ENCODE measurements at places on chromosomes 1 and 21.

GRCh38 chr1:237098541-237098940, 56.6 kb downstream of the RYR2 start:
- H3K27ac ChIP-seq: no peak overlapping the region
- H3K36me3 ChIP-seq: no peaks in the 10 kb centered on the region
- H3K4me1 ChIP-seq: no peaks in the 10 kb centered on the region
- DNase-seq: no peak
- no peaks in the 10 kb centered on the region for H3K27me3 ChIP-seq

DNA sequence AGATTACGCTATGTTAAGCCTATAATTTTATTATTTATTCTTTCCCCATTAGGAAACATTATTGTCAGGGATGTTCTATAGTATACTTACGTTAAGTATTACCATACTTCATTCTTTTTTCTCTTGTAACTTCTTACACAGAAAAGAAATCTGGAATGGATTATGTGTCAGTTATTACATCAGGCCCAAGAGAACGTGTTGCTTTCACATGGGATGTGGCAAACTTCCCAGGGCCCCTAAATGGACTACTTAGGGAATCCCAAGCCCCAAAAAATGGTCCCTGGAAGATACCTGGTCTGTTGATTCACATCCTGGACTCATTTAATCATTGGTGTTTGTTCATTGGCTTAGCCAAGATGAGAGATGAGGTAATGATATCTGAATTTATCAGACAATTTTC, 249.8 kb downstream of the NRIP1 start:
- no peaks in the 10 kb centered on the region for H3K4me1 ChIP-seq
- H3K27ac ChIP-seq: no peak overlapping the region
- H3K27me3 ChIP-seq: no peaks in the 10 kb centered on the region

- H3K27me3 ChIP-seq: no peaks in the 10 kb centered on the region
- H3K36me3 ChIP-seq: no peaks in the 10 kb centered on the region
- H3K4me3 ChIP-seq: no peak overlapping the region
- no peak for DNase-seq
Observed at GRCh38 chr1:14090062-14090461, 390.1 kb downstream of the PRDM2 start.

- no peak overlapping the region for H3K27ac ChIP-seq
- no peak overlapping the region for H3K4me3 ChIP-seq
- H3K36me3 ChIP-seq: no peaks in the 10 kb centered on the region
- no peaks in the 10 kb centered on the region for H3K4me1 ChIP-seq
Observed at GRCh38 chr1:172430128-172430454, 9.6 kb downstream of the C1orf105 start.

DNA sequence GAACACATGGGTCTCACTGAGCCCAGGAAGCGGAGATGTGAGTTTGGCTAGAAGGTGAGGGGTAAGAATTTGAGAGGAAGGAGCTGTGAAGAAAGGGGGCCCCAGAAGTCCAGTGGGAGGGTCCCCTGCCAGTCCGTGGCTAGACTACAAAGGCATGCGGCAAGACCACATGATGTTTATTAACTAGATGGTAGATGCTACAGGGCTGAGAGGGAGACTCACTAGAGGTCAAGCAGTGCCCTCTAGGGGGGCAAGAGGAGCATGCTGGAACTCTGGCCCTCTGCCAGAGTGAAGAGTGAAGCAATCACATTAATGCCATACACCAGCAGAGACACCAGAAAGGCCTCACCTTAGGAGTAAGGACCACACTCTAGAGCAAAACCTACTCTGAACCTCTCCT, 12.2 kb downstream of the KIAA0319L start:
- H3K36me3 ChIP-seq: peaks cover 11% of the 10 kb centered on the region
- peak overlapping the region; percentile 27 for H3K27ac ChIP-seq
- H3K4me1 ChIP-seq: peaks cover 59% of the 10 kb centered on the region
- no peak overlapping the region for H3K4me3 ChIP-seq
- H3K27me3 ChIP-seq: no peaks in the 10 kb centered on the region

DNA sequence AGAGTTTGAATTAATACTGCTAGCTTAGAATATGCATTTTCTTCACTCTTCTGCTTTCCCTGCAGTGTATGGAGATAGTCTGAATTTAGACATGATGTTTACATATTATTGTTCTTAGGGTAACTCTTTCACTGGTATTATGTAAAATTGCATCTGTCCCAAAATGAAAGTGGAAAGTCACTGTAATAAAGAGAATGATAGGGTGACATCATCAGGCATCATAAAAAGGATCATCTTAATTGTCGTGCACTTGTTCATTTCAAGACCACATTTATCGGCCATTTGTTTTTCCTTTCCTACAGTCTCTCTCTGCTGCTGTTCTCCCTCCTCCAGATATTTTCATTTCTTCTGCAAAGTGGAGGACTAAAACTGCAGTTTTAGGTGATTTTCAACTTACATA, 61.9 kb upstream of the ZNF281 start:
- DNase-seq: no peak
- H3K27ac ChIP-seq: no peak overlapping the region
- H3K4me1 ChIP-seq: no peaks in the 10 kb centered on the region

DNA sequence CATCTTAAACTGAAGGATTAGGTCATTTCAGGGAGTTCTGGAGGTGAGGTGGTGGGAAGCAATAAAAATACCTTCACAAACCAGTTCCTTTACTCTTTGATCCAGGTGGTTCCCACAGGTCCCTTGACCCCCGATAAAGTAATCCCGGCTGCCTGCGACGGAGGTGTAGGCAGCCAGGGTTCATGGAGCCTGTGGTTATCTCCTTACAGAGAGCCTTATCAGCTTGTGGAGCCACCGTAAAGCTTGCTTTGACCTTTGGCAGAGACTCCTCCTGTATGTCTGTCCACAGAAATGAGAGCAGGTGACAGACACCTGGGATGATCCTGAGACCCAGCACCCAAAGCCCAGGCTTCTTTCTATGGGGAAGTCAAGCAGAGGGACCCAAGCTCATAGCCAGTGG, 243.4 kb downstream of the KIF26B start:
- no peaks in the 10 kb centered on the region for H3K36me3 ChIP-seq
- H3K4me1 ChIP-seq: no peaks in the 10 kb centered on the region
- no peak for DNase-seq
- H3K4me3 ChIP-seq: no peak overlapping the region

DNA sequence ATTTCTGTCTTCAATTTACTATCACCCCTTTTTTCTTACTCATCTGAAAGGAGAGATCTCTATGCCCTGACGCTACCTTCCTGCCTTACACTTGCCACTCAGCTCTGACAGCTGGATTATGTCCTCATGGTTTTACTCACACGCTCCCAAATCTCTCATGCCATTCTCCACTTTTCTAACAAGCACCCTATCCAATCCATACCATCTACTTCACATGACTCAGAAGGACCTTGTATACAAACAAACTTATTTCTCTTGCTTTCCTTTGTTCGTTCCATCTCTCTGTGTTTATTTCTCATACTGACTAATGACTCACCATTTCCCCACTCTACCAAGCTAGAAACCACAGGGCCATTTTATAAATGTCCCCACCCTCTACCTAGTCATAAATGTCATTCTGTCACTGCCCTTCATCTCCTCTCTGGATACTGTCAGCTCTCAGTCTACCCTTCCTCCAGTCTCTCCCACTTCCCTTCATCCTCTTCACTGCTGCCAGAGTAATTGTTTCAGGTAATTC, 87.3 kb downstream of the USP24 start:
- H3K36me3 ChIP-seq: peaks cover 8% of the 10 kb centered on the region
- no peak for DNase-seq
- no peak overlapping the region for H3K27ac ChIP-seq
- H3K4me3 ChIP-seq: no peak overlapping the region
- H3K27me3 ChIP-seq: no peaks in the 10 kb centered on the region
- no peaks in the 10 kb centered on the region for H3K4me1 ChIP-seq

GRCh38 chr1:94746635-94747525, 73.3 kb upstream of the SLC44A3 start:
- no peaks in the 10 kb centered on the region for H3K36me3 ChIP-seq
- peak; percentile 76 for DNase-seq
- no peaks in the 10 kb centered on the region for H3K27me3 ChIP-seq
- no peak overlapping the region for H3K4me3 ChIP-seq

- no peak overlapping the region for H3K4me3 ChIP-seq
- H3K36me3 ChIP-seq: no peaks in the 10 kb centered on the region
- H3K4me1 ChIP-seq: no peaks in the 10 kb centered on the region
- H3K27me3 ChIP-seq: no peaks in the 10 kb centered on the region
Observed at GRCh38 chr21:14753466-14754258, 207.5 kb upstream of the SAMSN1 start.

DNA sequence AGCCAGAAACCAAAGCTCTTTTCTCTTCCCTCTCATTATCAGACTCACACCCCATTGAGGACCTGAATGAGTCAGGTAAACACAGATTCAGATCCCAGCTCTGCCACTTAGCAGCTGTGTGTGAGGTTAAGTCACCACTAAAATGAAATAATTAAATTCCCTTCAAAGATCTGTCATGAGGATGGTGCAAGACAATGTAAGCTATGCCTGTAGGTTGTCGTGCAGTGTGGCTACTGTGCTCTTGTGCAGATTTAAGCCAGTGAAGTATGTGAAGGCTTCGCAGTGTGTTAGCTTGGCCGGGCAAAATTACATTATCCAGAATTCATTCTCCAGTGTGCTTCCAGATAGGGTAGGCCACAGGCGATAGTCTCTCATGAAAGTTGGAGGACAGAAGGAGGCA, 13.6 kb downstream of the UBL4B start:
- H3K36me3 ChIP-seq: no peaks in the 10 kb centered on the region
- H3K27me3 ChIP-seq: peaks cover 22% of the 10 kb centered on the region
- no peak overlapping the region for H3K4me3 ChIP-seq
- no peak for DNase-seq
- no peak overlapping the region for H3K27ac ChIP-seq

Measured in tibial nerve (tissue), 4 donors.